Neural progenitor cell (in vitro differentiated cells): ENCODE measurements at places on chromosomes 11 and 22.

- no peak for DNase-seq
Measured at GRCh38 chr11:117068303-117068860, 29.8 kb downstream of the SIK3 start.

DNA sequence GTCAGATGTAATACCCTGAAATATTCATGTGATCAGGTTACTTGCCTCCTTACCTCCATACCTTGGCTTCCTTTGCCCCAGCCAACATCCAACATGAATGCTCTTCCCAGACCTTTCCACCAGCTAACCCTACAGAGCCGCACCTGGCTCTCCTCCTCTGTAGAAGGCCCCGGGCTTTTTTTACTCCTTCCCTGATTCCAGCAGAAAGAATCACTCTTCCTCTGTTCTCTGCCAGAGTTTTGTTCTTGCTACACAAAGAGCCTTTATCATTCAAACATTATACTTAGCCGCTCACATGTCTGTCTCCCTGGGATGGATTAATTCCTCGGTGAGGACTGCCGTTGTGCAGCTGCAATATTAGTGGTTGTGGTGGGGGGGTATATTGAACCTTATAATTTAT is 116.8 kb upstream of the GRAMD1B start:
- peak; percentile 44 for DNase-seq

DNA sequence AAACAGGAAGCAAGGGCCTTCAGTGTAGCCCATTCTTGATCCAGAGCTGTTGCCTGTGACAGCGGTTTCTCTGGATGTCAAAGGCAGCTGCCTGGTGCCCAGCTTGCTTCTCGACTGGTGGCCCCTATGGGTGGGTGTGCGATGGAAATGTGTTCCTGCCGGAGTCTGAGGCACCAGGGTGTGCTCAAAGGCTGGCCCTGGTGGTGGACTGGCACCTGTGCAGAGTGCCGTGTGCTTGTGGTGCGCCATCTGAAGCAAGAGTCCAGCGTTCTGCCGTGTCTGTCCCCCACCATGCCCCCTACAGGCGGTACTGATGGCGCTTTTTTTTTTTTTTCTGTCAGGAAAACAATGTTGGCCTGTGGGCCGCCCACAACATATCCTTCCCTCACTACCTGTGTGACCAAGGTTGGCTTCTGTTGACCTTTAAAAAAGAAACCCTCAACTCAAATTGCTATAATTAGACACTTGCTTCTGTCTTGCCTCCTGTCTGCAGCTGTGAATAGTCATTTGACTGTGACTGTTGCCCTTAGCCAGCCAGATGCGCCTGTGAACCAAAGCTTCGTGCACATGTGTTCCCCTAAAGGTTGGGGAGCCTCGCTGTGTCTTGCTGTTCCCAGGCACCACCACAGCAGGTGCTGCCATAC is 4.7 kb upstream of the RANBP1 start:
- peak; percentile 69 for DNase-seq

- no peak for DNase-seq
Measured at GRCh38 chr11:65473278-65473860, 25.5 kb upstream of the MALAT1 start.

- DNase-seq: no peak
Measured at GRCh38 chr11:56911312-56911711, 77.4 kb upstream of the OR5AK2 start.
